ENCODE measurements at places on chromosomes 3 and 15.
A peak's percentile ranks its signal among the peaks of the same experiment; 100 is the strongest.

GRCh38 chr3:197408177-197408957 is 110.0 kb upstream of the DLG1 start:
- no peak for DNase-seq

DNA sequence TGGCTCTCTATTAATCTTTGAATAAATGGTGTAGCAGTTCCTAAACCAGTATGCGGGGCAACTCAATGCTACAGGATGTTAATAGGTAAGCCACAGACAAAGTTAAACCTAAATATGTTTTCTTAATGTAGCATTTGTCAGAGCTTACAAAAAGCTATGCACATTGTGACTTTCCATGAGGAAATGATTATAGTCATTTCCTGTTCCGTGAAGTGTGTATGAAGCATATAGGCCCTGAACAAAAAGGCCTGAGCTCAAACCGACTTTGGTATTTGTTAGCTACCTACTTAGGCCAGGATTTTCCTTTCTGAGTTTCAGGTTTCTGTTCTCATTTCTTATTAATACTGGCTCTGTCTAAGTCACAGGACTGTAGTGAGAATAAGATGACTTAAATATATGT is 14.2 kb downstream of the ZNF80 start:
- peak; percentile 35 for DNase-seq

- no peak for DNase-seq
These were observed 21.0 kb downstream of the H1-8 start for GRCh38 chr3:129563850-129564535.

DNA sequence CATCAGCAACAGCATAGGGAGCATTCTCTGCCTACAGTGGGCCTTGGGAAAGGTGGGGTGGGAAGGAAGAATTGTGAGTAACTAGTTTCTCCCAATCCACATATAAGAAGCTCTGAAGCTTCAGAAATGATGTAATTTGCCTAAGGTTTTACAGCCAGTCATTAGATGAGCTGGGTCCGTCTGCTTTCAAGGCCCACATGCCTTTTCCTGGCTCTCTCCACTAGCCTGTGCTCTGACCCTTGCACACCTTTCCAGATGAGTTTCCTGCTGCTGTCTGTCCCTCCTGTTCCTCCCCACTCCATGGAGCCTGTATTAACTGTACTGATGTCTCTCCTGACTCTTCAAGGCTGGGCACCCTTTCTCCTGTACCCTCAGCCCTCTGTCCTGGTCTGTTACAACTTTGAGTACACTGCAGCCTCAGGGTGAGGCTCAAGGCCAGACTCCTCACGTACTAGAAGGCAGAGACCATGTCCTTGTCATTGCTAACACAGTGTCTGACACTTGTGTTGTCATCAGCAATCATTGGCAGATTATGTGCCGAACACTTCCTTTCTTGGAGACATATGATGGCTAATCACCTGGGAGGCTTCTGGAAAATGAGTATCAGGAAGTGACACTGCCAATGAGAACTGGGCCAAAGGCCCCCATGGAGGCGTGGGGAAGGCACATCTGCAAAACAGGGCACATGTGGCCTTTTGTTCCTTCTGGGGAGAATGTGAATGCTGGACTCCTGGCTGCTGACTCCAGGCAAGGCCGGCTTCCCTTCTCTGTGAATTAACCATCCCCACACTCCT is 6.6 kb downstream of the TM6SF1 start:
- DNase-seq: no peak

DNA sequence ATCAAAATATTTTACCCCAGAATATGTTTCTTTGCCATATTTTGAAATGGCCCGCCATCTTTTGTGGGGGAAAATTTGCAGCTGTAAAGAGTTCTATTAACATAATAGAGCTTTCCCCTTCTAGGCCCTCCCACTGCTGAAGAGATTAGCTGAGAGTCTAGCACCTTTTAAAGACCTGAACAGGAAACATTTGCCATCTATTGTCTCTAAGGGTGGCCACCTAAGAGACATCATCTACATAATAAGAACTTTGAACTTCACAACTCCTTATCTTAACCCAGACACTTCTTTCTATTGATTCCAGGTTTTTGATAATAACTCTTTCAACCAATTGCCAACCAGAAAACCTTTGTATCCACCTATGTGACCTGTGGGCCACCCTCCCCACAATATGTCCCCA is 54.7 kb upstream of the TRPM1 start:
- DNase-seq: no peak

DNA sequence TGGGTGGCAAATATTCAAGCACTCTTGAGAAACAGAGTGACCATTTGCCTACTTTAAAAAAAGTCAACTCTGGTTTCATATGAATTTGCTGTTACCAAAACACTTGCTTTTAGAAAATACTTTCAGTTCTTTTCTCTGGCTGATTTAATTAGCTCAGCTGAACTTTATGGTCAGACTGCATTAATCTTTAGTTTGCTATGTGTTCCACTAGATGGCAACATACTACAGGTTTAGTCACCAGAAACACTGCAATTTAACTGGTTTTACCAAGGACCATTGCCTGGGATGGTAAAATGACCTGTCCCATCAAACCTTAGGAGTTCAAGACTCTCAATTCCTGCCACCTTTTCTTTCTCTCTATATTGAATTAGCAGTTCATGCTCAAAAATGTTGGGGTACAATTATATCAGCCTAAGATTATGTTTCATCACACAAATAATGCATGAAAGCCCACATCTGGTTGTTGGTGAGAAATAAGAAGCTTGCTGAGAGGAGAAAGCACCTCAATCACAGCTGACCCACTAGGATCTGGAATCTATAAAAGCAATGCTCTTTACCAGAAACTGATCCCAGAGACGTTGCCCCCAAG is 14.2 kb downstream of the EIF4E3 start:
- no peak for DNase-seq

- no peak for DNase-seq
These were observed 47.0 kb upstream of the ACKR4 start for GRCh38 chr3:132549890-132550578.

DNA sequence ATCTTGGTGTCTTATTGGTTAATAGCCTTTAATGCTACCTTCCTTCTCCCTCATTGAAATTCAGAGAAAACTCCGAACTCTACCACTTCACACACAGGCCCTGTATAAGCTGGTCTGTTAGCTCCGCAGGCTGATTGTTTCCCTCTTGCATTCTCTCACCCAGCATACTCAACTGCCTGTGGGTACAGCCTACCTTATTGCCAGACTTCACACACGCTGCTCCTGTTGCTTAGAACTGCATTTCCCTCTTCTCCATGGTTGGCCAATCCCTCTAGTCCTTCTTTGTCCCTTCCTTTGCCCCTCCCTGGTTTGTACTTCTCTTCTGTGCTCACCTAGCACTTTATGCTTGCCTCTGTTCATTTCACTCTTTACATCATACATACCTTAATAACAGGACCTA is 92.9 kb upstream of the PRTG start:
- DNase-seq: no peak

DNA sequence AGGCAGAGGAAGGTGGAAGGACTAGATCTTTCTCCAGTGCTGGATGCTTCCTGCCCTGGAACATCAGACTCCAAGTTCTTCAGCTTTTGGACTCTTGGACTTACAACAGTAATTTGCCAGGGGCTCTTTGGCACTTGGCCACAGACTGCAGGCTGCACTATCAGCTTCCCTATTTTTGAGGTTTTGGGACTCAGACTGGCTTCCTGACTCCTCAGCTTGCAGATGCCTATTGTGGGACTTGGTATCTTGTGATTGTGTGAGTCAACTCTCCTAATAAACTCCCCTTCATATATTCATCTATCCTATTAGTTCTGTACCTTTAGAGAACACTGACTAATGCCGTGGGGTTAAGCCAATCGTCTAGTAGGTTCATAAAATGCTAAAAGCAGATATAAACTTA is 8.8 kb upstream of the B3GNT5 start:
- DNase-seq: no peak

GRCh38 chr3:24220859-24221657 is 273.6 kb downstream of the THRB start:
- DNase-seq: no peak

DNA sequence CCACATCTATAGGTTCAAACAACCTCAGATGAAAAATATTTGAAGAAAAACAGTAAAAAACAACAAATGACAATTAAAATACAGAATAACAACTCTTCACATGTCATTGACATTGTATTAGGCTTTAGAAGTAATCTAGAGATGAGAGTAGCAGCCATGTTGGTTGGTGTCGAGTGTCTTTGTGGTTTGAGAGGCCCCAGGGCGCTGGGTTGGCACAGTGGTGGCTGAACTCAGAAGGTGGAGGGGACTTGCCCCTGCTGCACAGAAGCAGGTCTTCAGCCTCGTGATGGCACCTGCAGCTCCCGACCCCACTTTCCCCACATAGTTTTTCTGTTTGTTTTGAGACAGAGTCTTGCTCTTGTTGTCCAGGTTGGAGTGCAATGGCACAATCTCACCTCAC is 187.2 kb downstream of the OSBPL10 start:
- DNase-seq: no peak

- DNase-seq: no peak
These were observed 363.6 kb downstream of the RORA start for GRCh38 chr15:60865507-60865906.

DNA sequence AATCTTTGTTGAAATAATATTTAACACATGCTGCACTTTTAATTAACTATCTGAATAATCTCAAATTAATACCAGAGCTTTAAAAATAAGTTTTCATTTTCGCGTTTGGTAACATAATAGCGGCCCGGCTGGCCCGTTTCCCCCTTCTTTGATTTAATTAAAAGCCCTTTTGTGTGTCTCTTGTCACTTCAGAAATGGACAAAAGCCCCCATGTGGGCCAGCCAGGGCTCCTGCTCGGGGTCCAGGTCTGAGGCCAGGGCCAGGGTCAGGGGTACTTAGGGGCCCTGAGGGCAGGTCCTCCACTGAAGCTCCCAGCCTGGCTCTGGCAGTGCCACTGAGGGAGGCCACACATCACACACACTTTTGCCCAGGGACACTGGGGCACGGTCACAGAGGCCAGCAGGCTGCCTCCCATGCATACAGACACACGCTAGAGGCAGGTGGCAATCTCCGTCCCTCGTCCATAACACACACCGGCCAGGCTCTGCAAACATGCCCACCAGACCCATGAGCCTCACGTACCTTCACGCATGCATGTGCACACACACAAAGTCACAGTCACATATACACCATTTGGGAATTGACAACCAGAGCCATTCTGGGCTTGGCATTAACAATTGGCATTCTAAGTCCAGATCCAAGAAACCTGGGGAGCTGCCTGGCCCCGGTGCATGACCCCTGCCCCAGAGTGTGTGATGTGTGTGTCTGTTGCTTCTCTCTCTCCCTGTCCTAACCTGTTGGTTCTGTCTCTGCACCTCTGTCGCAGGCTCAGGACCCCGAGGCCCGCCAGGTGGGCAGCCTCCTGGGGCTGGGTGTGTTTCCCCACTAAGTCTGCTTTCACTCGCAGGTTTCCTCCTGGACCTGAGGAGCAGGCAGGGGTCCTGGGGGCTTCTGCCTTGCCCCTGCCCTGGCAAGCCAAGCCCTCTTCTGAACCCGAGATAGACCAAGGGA is 38.5 kb downstream of the DNAJB8 start:
- DNase-seq: no peak

DNA sequence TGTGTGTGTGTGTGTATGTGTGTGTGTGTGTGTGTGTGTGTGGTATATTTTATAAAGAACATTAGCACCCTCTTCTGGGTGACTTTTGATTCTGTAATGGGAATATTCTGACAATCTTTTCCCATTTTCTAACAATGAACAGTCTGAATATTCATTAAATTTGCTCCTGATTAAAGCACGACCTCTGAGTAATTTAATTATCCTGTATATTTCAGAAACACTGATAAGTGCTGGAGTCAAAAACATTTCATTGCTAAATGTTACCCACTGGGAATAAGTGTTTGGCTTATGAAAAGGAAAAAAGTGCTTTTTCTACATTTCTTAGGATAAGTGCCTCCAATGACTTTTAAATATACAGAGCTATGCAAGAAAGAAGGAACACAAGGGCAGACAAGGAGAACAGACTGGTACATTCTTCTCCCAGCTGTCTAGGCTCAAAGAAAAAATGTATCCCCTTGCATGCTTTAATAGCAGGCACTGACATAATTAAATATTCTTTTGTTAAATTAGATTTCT is 32.3 kb upstream of the SYNPR start:
- DNase-seq: no peak

GRCh38 chr3:118761291-118761606 is 273.4 kb downstream of the IGSF11 start:
- no peak for DNase-seq

GRCh38 chr15:42499858-42500609 is 4.6 kb downstream of the SNAP23 start:
- no peak for DNase-seq

DNA sequence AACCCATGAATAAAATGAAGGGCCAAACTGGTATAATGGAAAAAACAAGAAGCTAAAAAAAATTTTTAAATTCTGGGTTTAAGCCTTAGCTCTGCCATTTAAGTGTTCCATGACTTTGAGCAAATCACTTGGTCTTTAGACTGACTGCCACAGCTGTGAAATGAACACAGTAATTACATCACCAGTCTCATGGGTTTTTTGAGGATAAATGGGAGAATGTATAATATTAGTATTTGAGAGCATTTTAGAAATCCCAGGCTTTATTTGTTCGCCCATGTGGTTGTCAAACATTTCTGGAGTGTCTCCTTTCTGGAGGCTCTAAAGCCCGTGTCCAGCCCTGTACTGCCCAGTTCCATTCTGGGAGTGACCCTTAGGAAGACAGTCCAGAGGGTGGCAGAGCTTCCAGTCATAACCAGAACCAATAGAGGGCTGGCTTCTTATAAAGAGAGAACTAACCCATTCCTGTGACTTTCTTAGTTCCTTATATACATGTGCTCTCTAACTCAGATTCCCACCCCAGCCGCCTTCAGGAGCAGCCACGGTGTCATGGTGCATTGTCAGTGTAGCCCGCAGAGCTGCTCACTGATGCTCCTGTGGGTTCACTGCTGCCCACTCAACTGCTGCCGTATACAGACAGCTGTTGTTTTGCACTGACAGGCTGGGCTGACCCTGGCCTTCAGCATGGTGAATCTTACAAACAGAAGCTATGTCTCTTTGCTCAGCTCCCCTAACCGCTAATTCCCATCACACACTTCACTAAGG is 44.7 kb downstream of the BOC start:
- no peak for DNase-seq

DNA sequence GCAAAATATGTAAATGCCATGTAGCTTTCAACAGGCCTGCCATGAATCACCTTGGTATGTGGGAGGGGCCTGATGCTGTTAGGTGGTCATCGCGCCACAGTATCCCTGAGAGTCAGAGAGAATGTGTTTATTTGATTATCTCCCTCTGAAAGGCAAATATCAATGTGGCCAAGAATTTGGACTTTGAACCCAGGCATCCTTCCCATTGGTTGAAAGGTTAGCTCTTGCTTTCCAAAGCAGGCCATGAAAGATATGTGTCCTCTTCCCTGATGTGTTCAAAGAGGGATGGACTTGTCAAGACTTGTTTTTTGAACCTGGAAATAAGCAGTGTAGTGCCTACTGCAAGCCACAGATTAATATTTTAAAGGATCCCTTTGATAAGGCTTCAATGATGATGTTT is 36.7 kb downstream of the SRP14 start:
- no peak for DNase-seq

DNA sequence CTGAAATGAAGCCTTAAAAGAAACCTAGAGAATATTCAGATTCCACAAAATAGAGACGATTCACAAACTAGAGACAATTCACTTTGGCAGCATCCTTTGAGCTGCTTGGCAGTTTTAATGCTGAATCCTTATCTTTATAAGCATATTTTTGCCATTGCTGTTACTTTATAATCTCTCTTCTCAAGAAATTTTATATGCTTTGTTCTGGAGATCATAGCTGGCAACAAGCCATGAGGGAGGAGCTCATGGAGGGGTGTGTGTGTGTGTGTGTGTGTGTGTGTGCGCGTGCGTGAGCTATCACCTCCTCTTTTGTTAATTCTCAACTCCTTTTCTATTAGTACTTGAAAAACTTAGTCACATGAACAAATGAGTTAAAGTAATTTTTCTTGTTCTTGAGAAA is 495.0 kb upstream of the RGMA start:
- DNase-seq: no peak
